ENCODE measurements at places on chromosomes 2 and 18.

DNA sequence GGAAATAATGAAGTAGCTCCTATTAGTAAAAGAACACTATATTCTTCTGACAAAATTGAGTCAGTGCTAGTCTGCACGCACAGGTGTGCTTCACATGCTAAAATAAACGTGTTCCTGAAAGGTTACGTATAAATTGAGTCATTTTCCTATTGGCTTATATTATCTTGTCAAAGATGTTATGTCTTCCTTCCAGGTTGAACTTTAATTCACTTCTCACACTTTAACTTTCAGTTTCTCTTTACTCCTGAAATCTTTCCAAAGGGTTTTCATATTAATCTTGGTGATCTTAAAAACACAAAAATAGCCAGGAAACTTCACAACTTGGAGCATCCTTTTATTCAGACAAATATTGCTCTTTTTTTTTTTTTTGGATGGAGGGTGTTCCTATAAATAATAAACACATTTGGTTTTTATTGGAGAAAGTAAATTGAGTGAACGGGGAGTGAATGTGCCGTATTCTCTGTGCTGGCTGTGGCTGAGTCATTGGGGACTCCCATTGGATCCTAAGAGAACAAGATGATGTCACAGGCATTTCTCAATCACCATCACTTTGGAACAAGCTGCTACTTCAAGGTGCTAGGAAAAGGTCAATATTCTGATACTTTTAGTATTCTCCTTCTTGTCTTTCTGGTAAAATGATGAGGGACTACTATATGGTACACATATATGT is 150.2 kb upstream of the SPATS2L start:
- ATAC-seq, result no peak

- no peak for ATAC-seq
Measured at GRCh38 chr2:26742048-26742770, 21.9 kb upstream of the SLC35F6 start.

DNA sequence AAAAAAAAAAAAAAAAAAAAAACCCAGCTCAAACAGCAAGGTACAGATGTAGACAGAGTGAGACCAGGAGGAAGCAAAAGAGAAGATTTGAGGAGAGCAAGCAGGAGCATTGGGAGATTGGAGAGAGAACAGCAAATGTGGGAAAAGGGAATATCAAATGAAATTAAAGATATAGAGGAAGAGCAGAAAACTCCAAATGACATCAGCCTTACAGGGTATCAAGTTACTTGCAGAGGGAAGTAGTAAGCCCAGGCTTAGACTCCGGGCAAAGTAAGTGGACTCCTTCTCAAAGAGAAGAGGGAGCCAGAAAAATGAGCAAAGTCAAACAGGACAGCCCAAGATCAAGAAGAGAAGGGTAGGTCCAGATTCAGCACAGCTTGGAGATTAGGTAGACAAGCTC is 93.3 kb upstream of the PPP1CB start:
- no peak for ATAC-seq

DNA sequence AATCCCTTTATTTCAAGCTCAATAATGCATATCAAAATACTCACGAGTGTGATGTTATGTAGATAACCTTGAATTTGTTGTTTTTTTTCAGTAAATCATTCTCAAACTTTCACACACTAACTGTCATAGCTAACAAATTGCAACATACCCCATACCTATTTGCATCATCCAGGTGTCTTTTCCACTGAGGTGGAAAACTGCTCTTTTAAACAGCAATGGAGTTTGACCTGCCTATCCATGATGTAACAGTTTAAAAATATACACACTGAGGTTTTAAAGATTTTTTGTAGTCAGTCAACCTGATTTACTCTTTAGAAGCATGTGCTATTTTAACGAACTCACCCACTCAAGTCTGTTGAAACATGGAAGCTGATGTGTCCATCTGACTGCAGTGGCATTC is 298.7 kb downstream of the RND3 start:
- no peak for ATAC-seq

DNA sequence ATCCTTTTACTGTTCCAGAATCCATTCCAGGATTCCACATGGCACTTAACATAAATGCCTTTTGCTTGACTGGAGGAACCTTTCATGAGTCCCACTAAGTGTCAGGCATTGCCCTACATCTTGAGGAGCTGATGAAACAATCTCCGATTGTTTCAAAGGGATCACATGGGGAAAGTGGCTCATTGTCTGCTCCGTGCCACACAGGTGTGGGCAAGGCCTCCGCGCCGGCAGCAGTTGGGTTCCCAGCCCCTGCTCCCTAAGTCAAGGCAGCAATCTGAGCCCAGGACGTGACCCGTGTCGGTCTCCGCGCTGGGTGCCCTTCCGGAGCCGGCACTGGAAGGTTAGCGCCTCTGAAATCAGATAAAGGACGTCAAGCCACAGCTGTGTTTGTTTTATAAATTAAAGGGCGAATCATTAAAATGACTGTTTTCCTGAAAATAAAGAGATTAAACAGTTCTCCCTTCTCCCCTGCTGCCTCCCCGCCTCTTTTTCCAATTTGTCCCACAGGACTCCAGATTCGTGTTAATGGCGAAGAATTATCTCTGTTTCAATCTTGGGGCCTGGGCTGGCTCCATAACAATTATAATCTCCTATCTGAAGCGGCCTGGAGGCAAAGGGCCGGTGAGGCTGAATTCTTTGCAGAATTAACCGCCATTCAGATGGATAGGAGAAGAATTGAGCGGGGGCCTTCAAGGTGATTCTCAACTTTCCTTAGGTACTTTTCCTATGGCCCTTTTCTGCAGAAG is 84.3 kb upstream of the FZD7 start:
- ATAC-seq, result no peak

- no peak for ATAC-seq
Measured at GRCh38 chr2:215531284-215531683, 95.4 kb upstream of the FN1 start.

DNA sequence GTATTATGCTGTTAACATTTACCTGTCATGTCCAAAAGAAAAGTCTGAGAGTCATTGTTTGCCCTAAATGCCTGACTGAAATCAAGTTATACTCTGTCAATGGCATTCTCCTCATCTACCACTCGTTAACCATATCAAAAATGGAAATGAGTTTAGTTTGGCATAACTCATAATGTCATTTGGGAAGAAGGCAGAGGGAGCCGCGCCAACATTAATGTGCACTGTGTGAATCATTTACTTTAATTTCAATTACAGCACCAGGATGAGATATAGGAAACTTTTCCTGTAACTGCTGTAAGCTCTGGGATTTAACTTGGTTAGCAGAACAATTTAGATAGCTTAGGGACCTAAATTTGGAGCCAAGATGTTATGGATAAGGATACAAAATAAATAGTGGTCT is 871.2 kb upstream of the POU3F3 start:
- ATAC-seq, result no peak

DNA sequence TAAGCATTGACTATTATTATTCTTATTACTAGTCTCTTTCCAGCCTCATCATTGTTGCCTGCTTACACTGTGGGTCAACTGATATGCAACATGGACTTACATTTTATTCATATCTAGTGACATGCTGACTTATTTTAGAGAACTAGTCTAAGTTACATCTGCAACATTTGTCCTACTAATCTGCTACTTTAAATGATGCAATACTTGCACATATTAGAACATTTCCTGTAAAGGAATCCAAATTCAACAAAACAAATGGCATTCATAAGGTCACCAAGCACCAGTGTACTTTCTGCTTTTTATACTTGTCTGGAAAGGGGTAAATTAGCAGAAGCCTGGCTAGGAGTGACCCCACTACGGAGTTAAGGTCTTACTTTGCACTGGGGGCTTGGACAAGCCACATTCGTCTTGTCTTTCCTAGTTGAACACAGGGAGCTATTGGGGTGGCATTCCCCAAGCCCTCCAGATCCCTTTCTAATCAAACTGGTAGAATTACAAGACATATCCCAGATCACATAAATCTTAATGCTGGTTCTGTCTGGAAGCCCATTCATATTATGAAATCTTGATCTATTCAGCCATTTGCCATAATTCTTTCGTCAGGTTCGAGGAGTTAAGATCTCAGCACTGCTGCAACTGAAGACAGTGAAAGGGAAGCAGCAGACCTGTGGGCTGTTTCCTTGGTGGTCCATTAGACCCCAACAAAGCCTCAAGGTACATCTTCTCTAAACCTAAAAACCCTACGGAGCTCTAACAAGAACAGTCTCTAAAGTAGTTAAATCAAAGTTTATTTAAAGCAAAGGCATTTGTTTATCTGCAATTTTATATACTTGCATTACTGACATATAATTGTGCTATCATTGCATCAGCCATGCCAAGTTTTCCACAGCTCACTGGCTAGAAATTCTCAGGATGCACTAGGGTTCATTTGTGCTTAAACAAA is 49.9 kb upstream of the RTN4 start:
- no peak for ATAC-seq

DNA sequence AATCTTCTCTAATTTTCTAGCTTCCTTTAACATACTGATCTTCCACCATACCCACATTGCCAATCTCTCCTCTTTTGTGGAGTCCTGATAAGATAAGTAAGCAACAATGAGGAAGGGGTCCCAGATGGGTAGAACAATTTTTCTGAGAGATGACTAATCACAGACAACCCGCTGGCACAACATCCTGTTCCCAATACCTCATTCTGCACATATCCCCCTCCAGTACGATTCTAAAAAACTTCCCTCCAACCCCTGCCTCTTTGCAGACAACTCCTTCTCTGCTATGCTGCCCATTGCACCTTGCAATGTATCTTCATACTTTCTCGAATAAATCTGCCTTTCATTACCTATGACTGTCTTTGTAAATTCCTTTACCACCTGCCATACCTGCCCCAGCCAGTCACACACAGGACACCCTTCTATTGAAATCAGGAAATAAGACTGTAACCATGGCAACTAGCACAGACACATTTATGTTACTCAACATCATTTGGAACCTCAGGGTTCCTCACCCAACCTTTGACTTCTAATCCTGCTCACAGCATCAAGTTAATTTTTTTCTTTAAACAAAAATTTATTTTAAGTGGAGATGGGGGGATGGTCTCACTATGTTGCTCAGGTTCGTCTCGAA is 7.4 kb upstream of the EXOC6B start:
- ATAC-seq, result peak; percentile 45

- no peak for ATAC-seq
Measured at GRCh38 chr2:158633261-158633660, 161.9 kb upstream of the DAPL1 start.

- ATAC-seq, result no peak
Measured at GRCh38 chr18:78679031-78679430, 300.6 kb upstream of the SALL3 start.

DNA sequence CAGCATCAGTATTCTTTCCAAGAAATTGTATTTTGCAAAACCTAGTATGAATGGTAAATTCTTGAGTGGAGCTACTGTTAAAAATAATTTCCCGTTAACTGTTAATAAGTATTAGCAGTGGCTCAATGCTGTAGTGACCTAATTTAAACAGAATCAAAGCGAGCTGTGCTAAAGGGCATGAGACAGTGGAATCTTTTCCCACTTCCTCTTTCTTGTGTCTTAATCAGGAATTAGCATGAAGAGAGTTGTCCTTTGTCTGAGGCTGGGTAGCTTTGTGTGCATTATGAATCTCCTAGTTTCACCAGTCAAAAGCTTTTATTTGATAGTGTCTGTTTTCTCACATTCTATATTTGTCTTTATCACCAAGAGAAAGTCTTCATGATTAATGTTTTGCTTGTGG is 298.8 kb upstream of the GCFC2 start:
- ATAC-seq, result no peak

GRCh38 chr18:55900380-55900779 is 312.4 kb upstream of the TCF4 start:
- ATAC-seq, result no peak

GRCh38 chr2:126914811-126915500 is 16.3 kb downstream of the TEX51 start:
- no peak for ATAC-seq

- peak; percentile 59 for ATAC-seq
Measured at GRCh38 chr2:9497017-9497416, 22.7 kb downstream of the IAH1 start.

DNA sequence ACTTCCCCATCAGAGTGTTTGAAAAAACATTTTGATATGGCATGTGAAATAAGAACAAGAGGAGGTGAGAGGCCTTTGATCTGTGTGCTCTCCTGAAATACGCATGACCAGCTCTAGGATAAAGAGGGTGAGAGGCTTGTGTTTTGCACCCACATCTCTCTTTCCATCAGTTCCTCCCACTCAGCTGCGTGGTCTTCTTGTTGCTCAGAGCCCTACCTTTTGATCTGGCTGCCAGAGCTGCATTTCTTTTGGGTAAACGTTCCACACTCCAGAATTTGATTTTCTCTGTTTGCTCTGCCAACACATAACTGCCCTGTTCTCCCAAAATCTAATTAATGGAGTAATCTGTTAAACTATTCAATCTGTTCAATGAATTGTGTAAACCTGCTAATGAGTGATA is 72.0 kb upstream of the FN1 start:
- ATAC-seq, result no peak

- ATAC-seq, result no peak
Measured at GRCh38 chr2:13433954-13434353, 717.2 kb downstream of the TRIB2 start.

- peak; percentile 72 for ATAC-seq
Measured at GRCh38 chr2:174729797-174730697, 34.2 kb downstream of the CHRNA1 start.

- no peak for ATAC-seq
Measured at GRCh38 chr18:76558881-76559667, 64.0 kb upstream of the ZNF516 start.

- no peak for ATAC-seq
Measured at GRCh38 chr2:157489983-157490382, 46.1 kb upstream of the CYTIP start.

GRCh38 chr2:206049392-206049791 is 36.6 kb downstream of the INO80D start:
- no peak for ATAC-seq

- no peak for ATAC-seq
Measured at GRCh38 chr2:152132306-152132705, 33.5 kb upstream of the CACNB4 start.

DNA sequence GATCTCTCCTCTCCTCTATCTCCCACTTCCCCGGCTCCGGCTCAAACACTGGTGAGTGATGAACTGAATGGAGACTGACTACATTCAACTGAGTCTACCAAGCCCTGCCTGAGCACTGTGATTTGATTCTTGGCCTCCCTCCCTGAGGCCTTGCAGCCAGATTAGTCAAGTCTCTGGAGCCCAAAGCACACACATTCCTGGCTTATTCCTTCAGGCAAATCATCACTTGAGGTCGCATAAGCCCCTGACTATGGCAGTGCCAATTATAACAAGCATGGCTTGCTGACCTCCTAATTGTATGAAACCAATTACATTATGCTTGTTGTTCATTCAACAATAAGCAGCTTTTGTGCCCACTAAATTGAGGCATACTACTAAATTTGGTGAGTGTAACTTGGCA is 34.6 kb downstream of the EFEMP1 start:
- ATAC-seq, result no peak

GRCh38 chr2:32752205-32752604 is 124.4 kb downstream of the TTC27 start:
- ATAC-seq, result no peak

GRCh38 chr2:85475799-85476490 is 57.4 kb downstream of the SH2D6 start:
- ATAC-seq, result no peak

All from activated CD4-positive, CD25-positive, alpha-beta regulatory T cell treated with anti-CD3 and anti-CD28 coated beads, Interleukin-2, amount 50 U/mL, for 24 hours (primary cell).